SJSA1 (cell line): ENCODE measurements at places on chromosomes 1 and 21. TPM values are rescaled to one million over a fixed set of nuclear protein-coding genes. Genes with fewer than 3 reads are reported as not detected.

The OPRD1 gene
- 0.03 and 0.05 TPM in 2 replicates for total RNA-seq

The LMOD1 gene
- total RNA-seq: 6.4 and 8.1 TPM in 2 replicates

The TM2D1 gene
- 33.2 and 55.9 TPM in 2 replicates for total RNA-seq

The CCDC30 gene
- total RNA-seq: 0.13 TPM in 1 of 2 replicates, not detected in the other

The POU3F1 gene
- 0.26 TPM in 1 of 2 replicates, not detected in the other for total RNA-seq

The KLHDC9 gene
- not detected in 2 replicates for total RNA-seq

The TP73 gene
- 2.2 and 3.4 TPM in 2 replicates for total RNA-seq

The NEK2 gene
- 61.4 and 75.1 TPM in 2 replicates for total RNA-seq

The KISS1 gene
- 190 and 222 TPM in 2 replicates for total RNA-seq

The DNAJC16 gene
- 4.2 and 8.3 TPM in 2 replicates for total RNA-seq

The USH2A gene
- not detected in 2 replicates for total RNA-seq

The LEFTY1 gene
- not detected in 2 replicates for total RNA-seq

The GNG4 gene
- total RNA-seq: 2.3 and 4.2 TPM in 2 replicates

The SPATA17 gene
- total RNA-seq: 0.29 TPM in 1 of 2 replicates, not detected in the other

GRCh38 chr1:163055531-163055930 is 13.6 kb upstream of the RGS4 start:
- no peak for DNase-seq

DNA sequence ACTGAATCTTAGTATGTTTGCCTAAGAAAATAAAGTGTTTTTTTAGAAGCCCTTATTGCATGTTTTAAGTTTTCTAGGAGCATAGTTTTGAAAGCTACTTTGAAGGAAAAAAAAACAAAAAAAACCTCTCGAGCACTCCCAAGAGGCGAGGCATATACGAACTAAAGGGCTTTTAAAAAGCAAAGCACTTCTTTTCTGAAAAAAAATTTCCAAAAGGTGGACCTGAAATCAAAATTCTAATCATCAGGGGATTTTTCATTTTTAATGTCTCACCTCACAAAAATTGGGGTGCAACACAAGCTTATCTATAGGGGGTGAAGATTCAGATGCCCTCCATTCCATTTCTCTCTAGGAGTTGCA is 594 bp downstream of the GLMN start:
- no peak for DNase-seq

GRCh38 chr1:23111600-23112535 is 56.8 kb downstream of the LUZP1 start:
- no peak for DNase-seq

- peak; percentile 77 for DNase-seq
Measured at GRCh38 chr1:171841050-171841910, at the start of gene DNM3. Gene DNM3 (plus strand): TSS chr1:171841498. CDS start chr1:171841657, 159 bp downstream.

- no peak for DNase-seq
Measured at GRCh38 chr1:236689713-236690569, 3.6 kb downstream of the ACTN2 start.

- peak; percentile 7 for DNase-seq
Measured at GRCh38 chr1:208791456-208791855, 547.3 kb upstream of the PLXNA2 start.

GRCh38 chr21:42836402-42836666 is 43.0 kb downstream of the WDR4 start:
- no peak for DNase-seq

GRCh38 chr1:165408518-165408917 is 36.4 kb downstream of the RXRG start:
- DNase-seq: peak; percentile 19

DNA sequence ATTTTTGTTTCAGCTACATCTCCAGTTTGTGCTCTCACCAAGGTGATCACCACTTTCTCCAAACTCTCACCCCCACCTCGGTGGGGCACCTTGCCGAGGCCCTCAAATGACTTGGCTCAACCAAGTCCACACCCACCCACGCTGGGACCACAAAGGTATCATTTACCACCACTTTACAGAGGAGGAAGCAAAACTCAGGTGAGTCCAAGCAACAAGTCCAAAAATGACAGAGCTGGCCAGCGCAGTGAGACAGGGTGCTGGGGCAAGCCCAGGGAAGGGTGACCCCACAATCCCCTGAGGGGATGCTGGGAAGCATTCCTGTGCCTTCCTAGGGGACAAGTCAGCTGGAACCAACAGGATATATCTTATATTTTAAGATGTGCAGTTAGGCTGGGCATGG is 24.7 kb downstream of the SSBP3 start:
- DNase-seq: no peak

GRCh38 chr1:1873186-1873585 is 17.7 kb downstream of the GNB1 start:
- no peak for DNase-seq

DNA sequence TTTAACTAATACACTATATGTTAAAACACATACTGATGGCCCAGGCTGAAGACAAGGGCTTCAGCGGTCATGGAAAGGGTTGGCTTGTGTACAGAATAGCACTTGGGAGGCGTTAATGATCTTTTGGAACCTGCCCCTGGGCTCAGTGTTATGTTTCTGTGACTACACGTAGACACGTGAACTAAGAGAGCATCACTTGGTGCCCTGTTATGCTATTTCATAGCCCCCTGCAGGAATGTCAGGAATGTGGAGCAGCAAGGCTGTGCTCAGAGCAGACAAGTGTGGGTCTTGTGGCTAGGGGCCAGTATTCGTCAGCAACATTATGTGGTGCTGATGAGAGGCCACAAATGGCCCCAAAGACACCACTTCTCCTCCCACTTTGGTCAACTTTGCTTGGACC is 132.4 kb downstream of the MAP3K21 start:
- no peak for DNase-seq

- DNase-seq: peak; percentile 30
Measured at GRCh38 chr1:238558156-238558555, 667.4 kb upstream of the ZP4 start.

- peak; percentile 58 for DNase-seq
Measured at GRCh38 chr1:243407284-243408018, 151.6 kb downstream of the SDCCAG8 start.

DNA sequence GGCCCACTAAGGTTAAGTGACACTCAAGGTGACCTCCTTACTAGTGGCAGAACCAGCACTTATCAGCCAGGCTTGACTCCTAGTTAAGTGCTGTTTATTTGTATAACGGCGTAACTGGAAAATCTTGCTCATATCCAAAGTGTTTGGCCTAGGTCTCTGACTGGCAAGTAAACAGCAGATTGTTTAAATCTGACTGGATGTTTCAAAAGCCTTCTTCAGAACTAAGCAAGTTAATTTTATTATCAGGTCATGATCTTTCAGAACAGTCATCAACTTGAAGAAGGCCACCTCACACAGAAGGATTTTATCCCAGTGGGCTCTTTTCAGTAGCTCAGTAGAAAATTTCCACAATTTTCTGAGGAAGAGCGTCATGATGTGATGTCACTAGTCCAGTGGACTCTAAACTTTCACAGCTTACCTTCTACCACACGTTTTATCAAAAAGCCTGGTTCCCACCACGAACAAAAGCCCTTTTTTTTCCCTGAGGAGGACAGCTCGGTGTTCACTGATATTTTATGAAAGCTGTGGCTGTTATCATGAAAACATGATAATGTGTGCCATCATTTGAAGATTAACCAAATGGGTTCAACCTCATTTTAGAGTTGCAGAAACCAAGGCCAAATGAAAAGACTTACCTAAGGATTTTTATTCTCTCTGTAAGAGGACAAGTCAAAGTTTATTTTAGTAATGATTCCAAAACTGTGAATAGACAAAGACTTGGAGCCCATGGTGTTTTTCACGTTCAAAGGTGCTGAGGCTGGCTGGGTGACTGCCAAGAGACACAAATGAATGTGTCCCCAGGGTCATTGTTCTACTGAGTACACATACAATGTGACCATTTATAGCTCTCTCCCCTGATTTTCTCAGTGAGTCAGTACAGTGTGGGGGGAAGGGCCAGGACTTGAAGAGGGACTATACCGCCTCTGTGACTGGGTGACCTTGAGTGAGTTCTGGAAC is 9.1 kb downstream of the SGIP1 start:
- peak; percentile 93 for DNase-seq

DNA sequence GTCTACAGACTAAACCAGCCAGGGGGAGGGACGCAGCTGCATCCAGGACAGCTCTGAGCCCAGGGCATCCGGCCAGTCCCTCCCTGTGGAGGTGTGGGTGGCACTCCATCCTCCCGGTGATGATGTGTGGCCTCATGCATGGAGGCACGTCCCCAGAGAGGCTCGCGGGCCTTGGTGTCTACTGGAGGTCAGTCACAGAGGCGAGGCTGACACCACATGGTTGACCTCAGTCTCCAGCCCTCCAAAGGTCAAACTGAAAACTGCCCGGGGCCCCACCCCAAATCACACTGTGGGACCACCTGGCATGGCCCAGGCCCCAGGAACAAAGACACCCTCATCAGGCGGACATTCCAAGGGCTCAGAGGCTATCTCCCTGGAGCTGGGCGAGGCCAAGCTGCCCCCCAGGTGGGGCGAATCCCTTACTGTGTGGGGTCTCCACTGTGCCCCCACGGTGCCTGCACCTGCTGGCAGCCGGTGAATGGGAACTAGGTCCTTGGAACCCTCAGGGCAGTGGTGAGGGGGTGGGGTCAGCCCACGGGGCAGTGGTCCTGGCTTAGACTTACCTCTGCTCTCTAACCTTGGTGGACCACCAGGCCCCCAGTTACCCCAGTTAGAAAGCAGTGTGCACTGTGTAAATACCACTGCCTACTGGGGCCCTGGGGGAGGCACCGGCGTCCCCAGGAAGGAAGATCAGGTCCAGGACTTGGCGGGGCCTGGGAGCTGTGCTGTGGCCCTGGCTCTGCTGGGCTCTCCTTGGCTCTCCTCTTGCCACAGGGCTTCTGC is 49.1 kb downstream of the TRPM2 start:
- DNase-seq: peak; percentile 24

GRCh38 chr1:178094739-178095645 is 1.1 kb downstream of the RASAL2 start:
- DNase-seq: no peak

GRCh38 chr1:228123505-228123904 is 14.4 kb upstream of the MRPL55 start:
- DNase-seq: no peak

GRCh38 chr1:198178615-198179014 is 21.8 kb downstream of the NEK7 start:
- DNase-seq: no peak

DNA sequence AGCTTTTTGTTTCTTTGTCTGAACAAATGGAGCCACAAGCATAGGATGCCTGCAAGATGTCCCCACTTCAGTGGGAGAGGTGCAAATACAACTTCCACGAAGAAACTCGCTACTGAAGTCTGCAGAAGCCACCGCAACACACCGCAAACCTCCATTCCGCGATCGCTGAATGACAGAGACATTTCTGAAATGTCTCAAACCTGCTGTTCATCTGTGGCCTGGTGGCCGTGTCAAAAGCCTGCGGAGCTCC is 1.0 kb downstream of the TP53BP2 start:
- DNase-seq: no peak

DNA sequence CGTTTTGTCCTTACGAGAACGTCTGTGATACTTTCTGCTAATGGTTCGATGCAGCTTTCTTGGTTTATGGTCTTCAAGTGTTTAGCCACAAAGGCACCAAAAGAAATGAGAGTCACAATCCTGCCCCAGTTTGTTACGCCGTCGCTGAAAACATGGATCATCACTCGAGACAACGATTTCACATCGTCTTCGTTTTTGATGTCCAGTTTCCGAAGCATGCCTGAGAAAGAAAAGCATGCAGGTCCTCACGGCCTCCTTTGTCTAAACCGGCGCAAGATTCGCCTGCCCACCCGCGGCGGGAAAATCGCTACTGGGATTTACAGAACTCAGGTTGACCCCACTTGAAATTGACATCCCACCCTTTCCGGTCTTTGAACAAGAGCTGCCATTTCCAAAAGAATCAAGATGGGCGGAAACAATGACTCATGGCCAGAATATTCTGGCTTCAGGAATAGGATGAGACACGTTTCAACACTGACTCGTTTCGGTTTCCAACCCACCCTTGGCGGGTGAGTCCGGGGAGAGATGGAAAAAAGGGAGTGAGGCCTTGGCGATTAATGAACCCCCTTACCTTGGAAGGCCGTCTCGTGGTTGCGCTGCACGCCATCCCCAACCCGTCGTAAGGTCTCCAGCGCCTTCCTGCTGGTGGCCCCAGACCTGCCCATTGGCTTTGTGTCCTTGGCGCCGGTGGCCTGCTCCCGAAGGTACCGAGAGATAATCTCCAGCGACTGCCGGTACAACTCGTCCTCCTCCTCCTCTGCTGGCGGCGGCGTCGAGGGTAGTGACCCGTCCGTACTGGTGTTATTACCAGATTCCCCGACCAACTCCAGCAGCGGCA is 919 bp downstream of the MCL1 start:
- DNase-seq: peak; percentile 88

DNA sequence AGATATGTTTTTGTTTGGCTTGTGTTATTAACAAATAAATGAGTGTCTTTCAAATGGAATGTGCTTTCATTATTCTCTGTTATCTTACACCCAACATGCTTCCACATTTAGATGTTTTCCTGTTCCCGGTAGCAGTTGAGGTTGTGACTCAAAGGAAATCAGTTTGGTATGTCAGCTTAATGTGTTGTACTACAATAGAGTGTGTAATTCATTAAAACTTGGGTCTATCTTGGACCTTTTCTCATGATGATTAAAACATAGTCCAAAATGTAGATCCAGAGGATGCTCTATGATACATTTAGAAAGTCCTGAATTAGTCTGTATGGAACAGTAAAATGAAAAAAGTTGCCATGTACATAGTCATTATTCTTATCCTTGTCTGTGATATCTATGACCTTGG is 26.7 kb downstream of the RTCA start:
- no peak for DNase-seq

DNA sequence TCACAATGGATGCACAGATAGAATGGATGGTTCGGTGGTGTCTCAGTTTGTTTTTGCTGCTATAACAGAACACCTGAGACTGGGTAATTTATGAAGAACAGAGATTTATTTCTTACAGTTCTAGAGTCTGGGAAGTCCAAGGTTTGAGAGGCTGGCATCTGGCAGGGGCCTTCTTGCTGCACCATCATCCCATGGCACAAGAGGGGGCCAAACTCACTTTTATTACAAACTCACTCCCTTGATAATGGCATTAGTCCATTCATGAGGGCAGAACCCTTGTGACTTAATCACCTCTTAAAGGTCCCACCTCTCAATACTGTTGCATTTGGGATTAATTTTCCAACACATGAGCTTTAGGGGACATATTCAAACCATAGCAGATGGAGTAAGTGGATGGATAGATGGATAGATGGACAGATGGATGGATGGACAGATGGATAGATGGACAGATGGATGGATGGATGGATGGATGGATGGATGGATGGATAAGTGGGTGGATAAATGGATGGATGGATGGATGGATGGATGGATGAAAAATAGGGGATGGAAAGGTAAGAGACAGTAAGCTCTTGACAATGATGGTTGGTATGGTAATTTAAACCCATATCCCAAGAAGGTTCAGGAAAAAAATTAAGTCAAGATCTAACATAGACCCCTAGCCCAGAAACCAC is 16.5 kb downstream of the CAMK2N1 start:
- DNase-seq: no peak

- DNase-seq: no peak
Measured at GRCh38 chr1:20992322-20993056, 184.2 kb downstream of the EIF4G3 start.

- DNase-seq: no peak
Measured at GRCh38 chr1:40795811-40796586, 12.4 kb downstream of the KCNQ4 start.

- no peak for DNase-seq
Measured at GRCh38 chr1:107788206-107789202, 176.5 kb downstream of the VAV3 start.
